ENCODE measurements at places on chromosomes 4 and X.

DNA sequence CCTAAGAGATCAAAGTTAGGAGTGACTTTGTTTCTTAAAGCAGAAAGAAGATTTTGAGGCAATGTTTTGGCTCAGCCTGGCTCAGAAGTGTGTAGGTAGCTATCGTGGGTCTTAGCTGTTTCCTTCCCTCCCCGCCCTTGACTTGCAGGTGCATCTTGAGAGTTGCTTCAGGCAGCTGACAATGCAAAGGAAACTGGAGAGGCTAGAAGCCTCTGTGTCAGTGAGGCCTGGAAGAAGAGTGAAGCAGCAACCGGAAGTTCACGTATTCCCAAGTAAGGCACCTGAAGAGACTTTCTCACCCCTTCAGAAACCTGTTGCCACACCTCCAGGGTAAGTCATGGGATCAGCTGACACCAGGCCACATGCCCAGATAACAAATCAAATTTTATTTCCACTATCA, 10.6 kb upstream of the XKRX start:
- no peak for DNase-seq

- no peak for DNase-seq
These were observed 6.9 kb downstream of the MSN start for GRCh38 chrX:65674204-65674893.

- no peak for DNase-seq
These were observed 16.0 kb upstream of the FGF2 start for GRCh38 chr4:122810669-122811068.

DNA sequence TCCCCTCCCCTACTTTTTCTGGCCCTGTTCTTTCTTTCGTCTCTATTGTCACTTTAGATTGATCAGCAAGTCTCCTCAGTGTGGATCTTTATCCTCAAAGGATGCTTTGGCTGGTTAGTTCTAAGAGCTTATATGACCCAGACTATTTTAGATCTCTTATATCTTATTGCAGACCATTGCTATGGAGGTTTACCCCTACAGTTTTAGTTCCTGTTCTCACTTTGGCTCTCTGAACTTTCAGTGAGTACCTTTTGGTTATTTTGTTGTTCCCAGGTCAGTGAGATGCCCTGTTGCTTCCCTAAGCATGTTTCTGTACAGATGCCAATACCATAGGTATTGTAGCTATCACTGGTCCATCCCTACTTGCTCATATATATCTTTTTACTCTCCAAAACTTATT, 24.0 kb upstream of the MED14 start:
- DNase-seq: no peak

DNA sequence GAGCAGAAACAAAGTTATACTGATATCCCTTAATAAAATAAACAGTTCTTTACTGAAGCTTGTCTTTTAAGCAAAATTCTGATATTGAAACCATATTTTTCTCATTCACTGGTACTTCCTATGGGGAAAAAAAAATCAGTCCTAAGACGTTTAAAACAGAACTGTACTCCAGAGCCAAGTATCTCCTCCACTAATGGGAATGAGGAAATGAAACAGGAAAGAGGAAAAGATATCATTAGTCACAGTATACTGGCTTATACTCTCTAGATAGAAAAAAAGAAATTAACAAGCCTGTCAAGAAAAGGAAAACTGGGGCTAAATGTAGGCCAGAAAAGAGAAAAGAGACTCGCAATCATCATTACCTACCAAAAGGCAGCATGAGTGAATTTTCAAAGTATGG, 252.7 kb downstream of the CENPC start:
- DNase-seq: no peak

DNA sequence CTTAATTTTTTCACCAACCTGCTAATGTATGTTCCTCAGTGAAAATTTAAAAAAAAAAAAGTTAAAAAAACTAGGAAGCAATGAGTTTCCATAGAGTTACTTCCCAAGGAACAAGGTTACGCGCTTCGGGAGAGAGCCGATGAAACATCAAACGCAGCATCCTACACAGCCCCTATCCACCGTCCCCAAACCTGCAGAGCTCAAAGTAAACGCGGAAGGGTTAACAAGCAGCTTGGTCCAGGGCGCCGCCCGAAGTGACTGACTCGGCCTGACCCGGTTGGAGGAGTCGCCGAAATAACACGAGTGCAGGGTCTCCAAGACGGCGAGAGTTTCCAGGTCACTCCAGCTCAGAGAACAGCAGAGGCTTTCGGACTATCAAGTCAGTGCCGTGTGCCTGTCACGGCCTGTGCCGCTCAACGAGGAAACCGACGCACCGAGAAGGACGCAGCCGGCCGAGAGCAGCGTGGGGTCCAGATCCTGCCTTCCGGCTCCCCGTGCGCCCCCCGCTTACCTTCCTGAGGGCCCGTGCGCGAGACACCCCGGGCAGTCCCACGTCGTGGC, 512 bp downstream of the NOP14 start:
- no peak for DNase-seq

- DNase-seq: no peak
These were observed 82.0 kb downstream of the IRF2 start for GRCh38 chr4:184392316-184392715.

GRCh38 chr4:158769175-158769921, 522 bp downstream of the FNIP2 start:
- no peak for DNase-seq
